ENCODE measurements at places on chromosomes 13 and 19. TPM values are rescaled to one million over a fixed set of nuclear protein-coding genes. Genes with fewer than 3 reads are reported as not detected.

KCNRG gene
- 4.9 TPM for total RNA-seq

ZNF850 gene
- 0.97 TPM for total RNA-seq

TNPO2 gene
- total RNA-seq = 53.7 TPM

NECTIN2 gene
- total RNA-seq = 167 TPM

LRRC63 gene
- 0.13 TPM for total RNA-seq
